ENCODE measurements at places on chromosomes 7 and 10. TPM values are rescaled to one million over a fixed set of nuclear protein-coding genes. Genes with fewer than 3 reads are reported as not detected.

CALN1 gene
- total RNA-seq: 0.15 TPM

MAGI2 gene
- total RNA-seq: 20.2 TPM

EPO gene
- total RNA-seq: not detected

DNA sequence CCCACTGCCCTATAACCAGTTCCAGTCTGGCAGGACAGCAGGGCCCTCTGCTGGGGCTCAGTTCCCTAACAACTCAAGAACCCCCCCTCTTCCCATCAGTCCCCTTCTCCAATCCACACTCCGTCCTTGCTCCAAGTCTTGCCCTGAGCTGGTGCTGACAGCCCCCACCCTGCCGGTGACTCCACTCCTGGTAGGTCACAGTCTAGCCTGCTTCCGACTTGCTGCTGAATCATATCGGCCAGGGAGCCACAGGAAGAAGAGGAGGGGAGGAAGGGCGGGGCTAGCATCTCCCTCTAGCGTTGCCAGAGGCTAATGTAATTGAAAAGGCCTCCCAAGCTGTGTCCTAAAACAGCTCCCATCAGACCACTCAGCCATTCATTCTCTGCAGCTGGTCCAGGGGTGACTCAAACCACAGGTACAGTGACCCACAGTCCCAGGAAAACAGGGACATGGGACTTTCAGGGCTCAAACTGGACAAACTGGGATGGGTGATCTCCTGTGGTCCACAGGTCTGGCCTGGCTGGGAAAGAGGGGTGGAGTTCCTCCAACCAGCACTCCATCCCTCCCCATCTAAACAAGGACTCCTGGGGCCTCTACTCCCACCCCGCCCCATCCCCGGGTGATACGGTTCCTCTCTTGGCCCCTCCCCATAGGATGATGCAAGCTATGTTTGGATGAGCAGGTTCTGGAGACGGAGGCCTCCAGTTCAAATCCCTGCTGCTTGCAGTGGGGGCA, 158.8 kb downstream of the SH3PXD2A start:
- no peak for DNase-seq

DNA sequence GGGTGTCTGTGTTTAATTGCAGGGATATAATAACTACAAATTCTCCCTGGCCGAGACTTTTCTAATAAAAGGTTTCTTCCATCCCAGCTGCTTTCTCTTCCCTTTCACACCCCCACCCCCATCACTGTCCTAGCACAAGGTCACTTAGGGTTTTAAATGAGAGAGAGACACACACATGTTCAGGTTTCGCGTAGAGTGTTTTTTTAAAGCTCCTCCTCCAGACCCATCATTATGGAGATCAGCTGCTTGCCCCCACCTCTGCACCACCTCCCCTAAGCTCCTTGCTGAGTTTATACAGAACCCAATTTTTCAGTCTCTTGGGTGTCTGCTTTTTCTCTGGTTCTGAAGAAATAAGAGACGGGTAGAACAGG, 18.6 kb downstream of the LRMDA start:
- DNase-seq: no peak

DNA sequence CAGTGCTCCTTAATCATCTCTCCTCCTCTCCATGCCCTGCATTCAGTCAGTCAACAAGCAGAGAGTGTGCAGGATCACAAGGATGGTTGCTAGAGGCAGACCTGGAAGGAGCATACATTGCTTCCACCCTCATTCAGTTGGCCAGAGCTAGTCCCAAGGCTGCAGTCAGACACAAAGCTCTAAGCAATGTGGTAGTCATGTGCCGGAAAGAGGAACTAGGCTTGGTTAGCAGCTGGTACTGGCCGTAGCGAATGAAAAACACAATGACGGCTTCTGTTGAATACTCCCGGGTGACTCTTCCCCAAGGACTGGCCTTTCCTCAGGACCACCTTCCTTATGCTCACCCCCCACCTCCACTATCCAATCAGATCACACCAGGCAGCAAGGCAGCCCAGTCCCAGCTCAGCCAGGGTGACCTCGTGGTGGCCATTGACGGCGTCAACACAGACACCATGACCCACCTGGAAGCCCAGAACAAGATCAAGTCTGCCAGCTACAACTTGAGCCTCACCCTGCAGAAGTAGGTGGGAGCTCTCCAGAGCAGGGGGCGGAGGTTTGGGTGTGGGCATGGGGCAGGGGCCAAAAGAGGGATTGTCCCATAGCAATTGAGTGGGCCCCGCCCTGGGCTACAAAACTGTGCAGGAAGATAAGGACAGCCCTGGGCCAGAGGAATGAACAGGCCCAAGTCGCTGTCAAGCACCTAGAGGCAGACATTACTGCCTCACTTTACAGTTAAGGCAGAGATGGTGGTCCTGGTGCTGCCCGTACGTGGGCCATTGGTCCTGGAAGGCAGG, 10.9 kb downstream of the LDB3 start:
- DNase-seq: no peak

- DNase-seq: no peak
Observed at GRCh38 chr10:70518695-70519094, 40.1 kb downstream of the PALD1 start.

DNA sequence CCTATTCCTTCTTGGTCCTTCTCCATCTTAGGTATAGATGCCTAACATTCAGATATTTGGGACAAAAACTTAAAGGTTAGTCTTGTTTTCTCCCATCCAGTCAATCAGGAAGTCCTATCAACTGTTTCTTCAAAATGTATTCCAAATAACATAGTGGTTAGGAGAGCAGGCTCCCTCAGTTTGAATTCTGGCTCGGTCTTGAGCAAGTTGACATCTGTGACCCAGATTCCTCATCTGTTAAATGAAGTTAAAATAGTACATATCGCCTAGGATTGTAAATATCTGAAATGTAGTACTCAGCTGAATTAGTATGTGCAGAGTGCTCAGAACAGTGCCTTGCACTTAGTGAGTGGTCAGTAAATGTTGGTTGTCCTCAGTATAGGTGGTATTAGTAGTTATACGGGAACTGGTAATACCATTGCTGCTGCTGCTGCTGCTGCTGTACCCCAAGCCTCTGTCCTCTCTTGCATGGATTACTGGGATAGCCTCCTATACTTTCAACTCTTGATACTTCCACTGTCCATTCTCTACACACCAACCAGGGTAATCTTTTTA, 58.6 kb downstream of the RALA start:
- no peak for DNase-seq

GRCh38 chr7:22712999-22713398, 14.0 kb upstream of the IL6 start:
- DNase-seq: no peak

GRCh38 chr7:151448261-151449252, 8.6 kb upstream of the CRYGN start:
- peak; percentile 48 for DNase-seq

DNA sequence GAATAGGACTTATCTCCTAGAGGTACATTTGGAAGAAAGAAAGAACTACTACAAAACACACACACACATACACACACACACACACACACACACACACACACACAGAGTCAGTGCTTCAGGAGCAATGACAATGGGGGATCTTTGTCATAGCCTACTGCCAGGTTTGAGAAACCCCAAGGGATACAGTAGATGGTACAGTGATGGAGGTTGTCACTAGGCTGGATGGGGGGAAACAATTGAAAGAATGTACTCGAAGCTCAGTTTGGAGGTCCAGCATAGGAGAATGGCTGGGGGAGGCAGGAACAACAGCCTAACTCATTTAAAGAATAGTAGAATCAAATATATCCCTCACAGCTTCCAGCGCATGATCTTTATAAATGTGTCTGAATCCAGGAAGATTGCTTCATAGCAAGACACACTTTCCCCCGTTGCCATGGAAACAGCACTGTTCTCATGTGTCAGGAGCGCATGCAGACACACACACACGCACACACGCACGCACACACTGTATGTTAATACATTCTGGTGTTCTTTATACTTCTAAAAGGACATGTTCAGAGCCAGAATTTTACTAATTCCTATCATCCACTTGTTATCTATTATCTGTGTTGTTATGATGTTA, 32.6 kb upstream of the ZNRF2 start:
- no peak for DNase-seq

- no peak for DNase-seq
Observed at GRCh38 chr10:13724484-13724883, 137.7 kb downstream of the PRPF18 start.

GRCh38 chr7:99109108-99110051, 34.5 kb downstream of the SMURF1 start:
- DNase-seq: no peak

- no peak for DNase-seq
Observed at GRCh38 chr7:25329815-25330214, 101.5 kb upstream of the NPVF start.

GRCh38 chr7:38704041-38704547, 72.9 kb upstream of the AMPH start:
- no peak for DNase-seq

GRCh38 chr7:91228327-91228726, 35.9 kb upstream of the FZD1 start:
- no peak for DNase-seq

Measured in breast epithelium (tissue), 4 donors.